G401 (cell line): ENCODE measurements at places on chromosomes 4 and X. TPM values are rescaled to one million over a fixed set of nuclear protein-coding genes. Genes with fewer than 3 reads are reported as not detected.

GRCh38 chr4:140133576-140133975 lies 20.4 kb downstream of the MAML3 start:
- DNase-seq: no peak

DNA sequence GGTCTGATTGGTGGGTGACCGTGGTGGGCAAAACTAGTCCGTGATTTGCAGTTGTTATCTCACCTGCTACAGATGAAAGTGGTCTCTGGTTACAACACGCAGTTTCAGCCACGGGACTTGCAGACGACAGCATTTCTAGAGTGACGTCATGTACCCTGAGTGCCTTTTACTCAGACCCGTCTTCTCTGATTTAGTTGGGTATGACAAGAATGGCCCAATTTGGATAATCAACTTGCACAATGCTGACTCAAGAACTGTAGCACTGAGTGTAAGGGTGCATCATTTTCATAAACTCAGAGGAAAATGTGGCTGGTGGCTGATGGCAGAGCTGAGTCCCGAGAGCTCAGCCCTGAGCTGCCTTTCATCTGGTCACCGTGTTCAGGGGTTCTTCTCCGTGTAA lies 281.4 kb upstream of the FRG1 start:
- DNase-seq: no peak

GRCh38 chrX:19569121-19569805 lies 54.0 kb upstream of the MAP3K15 start:
- no peak for DNase-seq

DNA sequence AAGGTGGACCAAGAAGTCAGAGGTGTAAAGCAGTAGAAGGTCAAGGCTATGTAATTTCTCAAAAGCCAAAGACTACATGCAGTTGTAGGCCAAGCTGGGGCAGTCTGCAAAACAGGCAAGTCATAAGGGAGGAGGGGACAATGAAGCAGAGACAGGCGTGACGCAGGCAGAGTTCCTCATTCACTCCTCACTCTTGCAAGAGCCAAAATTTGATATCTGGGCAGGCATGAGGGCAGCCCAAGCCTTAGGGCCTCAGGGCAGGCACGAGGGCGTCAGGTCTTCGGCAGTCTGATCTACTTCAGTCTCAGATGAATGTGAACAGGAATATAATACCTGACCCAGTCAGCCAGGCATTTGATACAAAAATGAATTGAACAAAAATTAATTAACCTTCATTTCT lies 86.4 kb upstream of the AGA start:
- no peak for DNase-seq

DNA sequence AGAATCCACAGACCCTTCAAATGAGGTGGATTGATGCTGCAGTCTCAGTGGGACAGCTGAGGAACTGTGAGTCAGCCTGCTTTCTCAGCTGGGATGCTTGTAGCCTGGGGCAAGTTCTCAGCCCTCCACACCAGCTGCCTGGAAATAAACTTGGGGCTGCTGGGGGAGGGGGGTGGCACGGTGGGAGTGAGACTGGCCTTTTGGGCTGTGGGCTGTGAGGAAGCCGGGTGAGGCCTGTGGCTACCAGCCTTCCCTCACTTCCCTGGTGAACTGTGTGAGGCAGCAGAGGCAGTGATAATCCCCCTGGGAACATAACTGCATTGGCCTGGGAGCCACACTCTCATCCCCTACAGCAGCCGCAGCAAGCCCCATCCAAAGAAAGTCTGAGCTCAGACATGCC lies 114.5 kb upstream of the GUCY1A1 start:
- no peak for DNase-seq

Gene GPC3
- total RNA-seq: 730 and 743 TPM in 2 replicates

DNA sequence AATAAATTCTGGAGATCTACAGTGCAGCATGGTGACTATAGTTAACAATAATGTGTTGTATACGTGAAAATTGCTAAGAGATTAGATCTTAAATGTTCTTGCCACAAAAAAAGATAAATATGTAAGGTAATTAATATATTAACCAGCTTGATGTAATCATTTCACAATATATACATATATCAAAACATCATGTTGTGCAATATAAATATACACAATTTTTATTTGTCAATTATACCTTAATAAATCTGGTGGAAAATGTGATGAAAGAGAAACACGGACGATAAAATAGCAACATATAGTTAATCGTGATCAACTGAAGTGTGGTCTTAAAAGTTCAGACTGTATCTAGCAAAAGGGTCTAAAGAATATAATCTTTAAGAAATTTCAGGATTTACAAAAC lies 16.5 kb upstream of the NDNF start:
- DNase-seq: no peak

DNA sequence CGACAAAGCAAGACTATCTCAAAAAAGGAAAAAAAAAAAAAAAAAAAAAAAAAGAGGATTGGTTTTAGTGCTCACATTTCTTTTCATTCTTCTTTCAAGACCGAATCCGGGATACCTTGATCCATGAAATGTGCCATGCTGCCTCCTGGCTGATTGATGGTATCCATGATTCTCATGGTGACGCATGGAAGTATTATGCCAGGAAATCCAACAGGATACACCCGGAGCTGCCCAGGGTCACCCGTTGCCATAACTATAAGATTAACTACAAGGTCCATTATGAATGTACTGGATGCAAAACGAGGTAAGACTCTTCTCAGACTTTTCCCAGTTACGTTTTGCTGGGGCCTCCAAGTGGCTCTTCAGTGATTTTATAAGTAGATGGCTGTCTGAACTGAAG lies 6.1 kb downstream of the CXCR3 start:
- no peak for DNase-seq

DNA sequence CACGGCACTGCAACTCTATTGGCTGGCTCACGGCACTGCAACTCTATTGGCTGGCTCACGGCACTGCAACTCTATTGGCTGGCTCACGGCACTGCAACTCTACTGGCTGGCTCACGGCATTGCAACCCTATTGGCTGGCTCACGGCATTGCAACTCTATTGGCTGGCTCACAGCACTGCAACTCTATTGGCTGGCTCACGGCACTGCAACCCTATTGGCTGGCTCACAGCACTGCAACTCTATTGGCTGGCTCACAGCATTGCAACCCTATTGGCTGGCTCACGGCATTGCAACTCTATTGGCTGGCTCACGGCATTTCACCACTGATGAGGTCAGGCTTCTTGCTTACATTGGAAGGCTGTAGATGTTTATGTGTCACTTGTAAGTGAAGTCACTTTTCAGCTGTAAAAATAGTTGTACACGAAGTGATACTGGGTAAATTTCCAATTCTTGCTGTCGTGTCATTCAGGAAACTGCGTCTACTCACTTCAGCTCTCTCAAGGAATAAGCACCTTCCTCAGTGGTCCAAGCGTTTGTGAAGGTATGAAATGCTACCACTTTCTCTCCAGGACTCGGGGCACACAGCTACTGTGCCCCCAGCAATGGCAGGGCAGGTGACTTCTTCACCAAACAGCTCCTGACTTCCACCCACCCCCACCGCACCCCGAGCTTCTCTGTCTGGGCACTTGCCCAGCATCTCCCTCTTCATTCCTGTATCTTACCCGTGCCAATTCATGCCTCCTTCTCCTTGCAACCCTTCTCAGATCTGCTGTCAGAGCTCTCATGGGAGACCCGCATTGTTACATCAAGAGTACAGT lies 141.3 kb downstream of the AFAP1 start:
- no peak for DNase-seq

DNA sequence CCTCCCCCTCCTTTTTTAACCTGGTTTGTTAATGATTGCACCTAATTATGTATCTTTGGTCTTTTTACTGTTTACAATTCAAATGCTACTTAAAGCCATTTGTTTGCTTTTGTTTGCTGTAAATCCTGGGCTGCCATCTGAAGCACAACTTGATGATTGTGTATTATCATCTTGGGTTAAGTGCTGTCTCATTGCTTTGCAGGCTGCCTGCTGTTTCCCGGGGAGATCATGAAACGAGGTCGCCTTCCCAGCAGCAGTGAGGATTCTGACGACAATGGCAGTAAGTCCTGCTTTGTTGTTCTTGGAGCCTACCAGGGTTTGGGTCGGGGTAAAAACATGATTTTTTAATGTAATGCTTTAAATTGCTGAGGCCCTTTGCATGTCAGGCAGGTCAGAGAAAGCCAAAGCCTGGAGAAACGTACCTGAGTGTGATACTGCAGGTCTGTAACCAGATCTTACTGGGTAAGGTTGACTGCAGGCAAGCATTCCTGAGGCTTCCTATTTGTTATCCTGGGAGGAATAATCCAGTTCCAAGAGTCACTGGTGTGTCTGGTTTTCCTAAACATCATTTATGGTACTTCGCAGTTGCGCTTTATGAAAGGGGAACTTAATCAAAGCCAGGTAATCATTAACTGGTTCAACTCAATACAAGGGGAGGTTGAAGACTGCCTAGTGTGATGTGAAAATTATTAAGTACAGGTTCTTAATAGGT lies 22.2 kb downstream of the JADE1 start:
- peak; percentile 47 for DNase-seq

Gene HTN3
- total RNA-seq: not detected in 2 replicates

DNA sequence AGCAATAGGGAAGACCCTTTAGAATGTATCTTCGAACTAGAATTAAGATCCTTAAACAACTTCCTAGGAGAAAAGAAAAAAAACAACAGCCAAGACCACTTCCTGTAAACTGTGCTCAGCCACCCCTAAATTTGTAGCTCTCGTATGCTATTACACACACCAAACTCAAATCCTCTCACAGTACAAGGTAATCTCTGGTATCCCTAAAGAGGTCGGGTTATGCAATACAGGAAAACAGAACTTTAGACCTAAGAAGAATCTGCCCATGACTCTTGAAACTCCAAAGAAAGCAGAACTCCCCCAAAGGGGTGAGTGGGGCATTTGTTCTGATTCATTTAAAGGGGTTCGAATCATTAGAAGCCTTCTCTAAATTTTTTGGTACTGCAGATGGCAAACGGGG lies 170.9 kb upstream of the CASK start:
- no peak for DNase-seq

Gene SPANXB1
- total RNA-seq: not detected in 2 replicates

Gene NAP1L2
- total RNA-seq: 0.86 TPM in 1 of 2 replicates, not detected in the other

DNA sequence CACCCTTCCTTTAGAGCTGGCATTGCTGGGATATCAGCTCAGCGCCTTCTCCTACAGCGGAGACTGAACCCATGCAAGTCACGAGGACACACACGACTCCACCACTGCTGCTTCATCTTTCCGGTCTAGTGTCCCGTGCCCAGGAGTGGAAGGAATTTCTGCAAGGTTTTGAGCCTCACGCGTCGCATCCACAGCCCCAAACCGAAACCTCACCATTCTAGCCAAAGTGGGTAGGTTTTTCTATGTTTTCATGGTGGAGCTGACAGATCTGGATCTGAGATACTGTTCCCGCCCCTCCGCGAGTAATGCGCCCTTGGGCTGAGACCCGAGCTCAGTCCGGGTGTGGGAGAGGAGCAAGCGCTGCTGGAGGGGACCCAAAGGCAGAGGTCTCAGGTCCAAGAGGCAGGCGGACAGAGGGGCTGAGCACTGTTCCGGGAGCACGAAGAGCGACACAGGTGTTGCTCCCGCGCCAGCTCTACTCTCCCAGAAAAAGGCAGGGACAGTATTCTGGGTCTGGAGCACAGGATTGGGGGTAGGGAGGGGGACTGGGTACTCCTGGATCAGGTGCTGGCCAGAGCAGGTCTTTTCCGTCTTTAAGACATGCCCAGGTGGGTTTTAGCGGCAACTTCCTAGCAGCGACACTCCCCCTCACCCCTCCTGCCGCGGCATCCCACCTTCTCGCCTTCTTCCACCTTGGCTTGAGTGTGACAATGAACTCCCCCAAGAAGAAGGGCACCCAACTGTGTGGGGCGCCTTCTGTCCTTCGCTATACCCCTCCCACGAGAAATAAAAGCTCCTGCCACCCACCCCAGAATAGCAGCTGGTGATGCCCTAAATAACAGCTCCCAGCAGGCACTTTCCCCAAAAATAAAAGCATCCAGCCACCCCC lies 1.8 kb downstream of the EPHA5 start:
- peak; percentile 12 for DNase-seq

Gene RASGEF1B
- not detected in 2 replicates for total RNA-seq

GRCh38 chr4:150164055-150164454 lies 85.8 kb downstream of the DCLK2 start:
- no peak for DNase-seq

DNA sequence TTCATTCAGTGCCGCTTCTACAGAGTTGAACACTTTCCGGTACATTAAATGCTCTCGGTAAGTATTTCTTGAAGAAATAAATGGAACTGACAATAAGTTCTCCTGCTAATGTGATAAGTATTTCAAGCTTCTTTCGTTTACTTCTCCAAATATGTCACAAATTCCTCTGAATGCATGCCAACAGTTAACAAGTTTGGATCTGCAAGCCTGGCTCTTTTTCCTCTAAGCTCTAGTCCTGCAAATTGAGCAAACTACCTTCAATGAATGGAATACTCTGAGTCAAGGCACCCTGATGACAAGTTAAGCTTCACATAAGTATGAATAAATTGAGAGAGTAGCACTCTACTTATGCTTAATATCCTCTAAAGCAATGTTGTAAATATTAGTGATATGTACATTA lies 403.6 kb downstream of the PDGFC start:
- DNase-seq: no peak

- DNase-seq: no peak
Measured at GRCh38 chr4:141614878-141615586, 21.4 kb upstream of the IL15 start.
